ENCODE measurements at places on chromosomes 16 and 17.

- DNase-seq: no peak
Observed at GRCh38 chr17:50177476-50177875, 11.7 kb downstream of the SGCA start.

DNA sequence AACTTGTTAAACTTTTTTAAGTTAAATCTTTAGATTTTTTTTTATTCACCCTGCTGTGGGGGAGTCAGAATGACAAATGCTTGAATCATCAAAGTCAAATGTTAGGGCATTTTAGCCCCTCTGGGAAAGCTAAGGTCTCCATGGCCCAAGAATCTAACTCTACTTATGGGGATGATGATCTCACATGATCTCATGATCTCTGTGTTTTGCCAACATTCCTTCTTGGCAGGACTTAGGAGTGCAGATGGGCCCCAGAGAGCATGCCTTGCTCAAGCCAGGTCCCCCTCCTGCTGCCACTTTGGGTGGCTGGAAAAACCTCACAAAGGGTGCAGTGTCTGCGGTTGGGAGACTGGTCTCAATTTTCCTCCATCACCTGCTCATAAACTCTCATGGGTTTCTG lies 108.6 kb downstream of the PRKCB start:
- no peak for DNase-seq

DNA sequence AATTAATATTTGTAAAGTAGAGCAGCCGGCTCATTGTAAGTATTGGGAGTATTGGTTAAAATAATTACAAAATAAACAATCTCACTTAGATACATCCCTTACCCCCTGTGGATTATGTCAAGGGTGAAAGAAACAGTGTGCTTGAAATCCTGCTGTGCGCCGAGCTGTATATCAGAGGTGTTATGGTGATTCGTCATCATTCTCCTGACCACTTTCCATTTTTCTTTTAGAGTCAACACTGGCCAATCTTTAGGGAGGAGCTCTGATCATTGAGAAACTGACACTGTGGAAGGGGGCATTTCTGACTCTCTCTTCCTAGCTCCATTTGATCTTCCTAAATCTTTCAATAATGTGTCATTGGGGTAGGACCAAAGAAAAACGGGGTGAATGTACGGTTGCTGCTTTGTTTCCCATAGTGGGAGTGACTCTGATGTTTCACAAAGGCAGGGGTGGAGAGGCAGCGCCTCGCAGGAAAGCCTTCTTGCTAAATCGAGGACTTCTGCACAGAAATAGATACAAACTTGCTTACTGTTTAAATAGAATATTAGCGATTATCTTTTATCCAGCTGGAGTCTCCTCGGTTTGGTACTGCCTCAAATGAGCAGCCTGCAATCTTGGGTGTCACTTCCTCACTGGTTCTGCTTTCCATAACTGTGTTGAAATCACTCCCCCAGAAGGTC lies 123.4 kb downstream of the PRKCB start:
- DNase-seq: no peak

- no peak for DNase-seq
Observed at GRCh38 chr16:64880006-64880405, 241.9 kb downstream of the CDH11 start.

DNA sequence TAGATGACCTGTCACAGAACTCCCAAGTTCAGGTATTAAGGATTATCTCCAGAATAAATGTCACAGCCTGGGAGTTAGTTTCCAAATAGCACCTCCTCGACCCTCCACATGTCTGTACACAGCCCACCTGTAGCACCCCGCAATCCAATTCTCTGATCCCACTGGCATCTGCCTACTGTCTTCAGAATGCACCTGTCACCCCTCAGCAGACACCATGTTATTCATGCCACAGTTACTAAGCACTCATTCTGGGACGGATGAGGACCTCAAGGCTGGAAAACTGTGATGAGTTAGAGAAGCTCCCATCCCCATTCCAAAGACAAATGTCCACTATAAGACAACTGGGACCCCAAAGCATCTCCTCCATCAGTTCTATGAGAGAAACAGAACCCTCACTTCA lies 7.8 kb downstream of the EMP2 start:
- no peak for DNase-seq
